ENCODE measurements at places on chromosomes 12 and 14.

DNA sequence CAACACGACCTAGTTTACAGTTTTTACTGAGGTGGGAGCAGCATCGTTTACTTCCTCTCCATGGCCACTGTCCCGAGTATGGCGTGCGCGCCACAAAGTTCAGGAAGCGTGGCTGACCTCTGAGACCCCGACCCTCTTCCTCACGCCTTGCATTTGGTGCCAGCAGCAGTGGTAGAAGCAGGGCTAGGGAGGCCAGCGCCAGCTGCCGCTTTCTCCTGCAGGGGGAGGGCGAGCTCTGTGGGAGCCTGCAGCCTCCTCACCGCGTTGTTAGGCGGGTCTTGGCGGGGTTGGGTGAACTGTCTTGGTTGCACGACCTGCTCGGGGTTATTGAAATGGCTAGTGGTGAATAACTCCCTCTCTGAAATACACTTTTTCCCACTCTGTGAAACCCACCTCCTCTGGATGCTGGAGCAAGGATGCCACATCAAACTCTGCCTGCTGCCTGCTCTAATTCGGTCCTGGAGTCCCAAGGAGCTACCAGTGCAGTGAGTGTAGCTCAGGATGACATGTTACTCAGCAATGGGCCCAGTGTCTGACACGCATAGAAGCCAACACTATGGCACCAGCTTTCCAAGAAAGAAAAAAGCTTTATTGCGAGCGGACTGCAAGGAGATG lies 22.3 kb upstream of the TDRD9 start:
- DNase-seq, result no peak

GRCh38 chr12:93133361-93133760 lies 204.3 kb upstream of the EEA1 start:
- no peak for DNase-seq

GRCh38 chr14:103192246-103192840 lies 69.1 kb downstream of the TNFAIP2 start:
- no peak for DNase-seq

DNA sequence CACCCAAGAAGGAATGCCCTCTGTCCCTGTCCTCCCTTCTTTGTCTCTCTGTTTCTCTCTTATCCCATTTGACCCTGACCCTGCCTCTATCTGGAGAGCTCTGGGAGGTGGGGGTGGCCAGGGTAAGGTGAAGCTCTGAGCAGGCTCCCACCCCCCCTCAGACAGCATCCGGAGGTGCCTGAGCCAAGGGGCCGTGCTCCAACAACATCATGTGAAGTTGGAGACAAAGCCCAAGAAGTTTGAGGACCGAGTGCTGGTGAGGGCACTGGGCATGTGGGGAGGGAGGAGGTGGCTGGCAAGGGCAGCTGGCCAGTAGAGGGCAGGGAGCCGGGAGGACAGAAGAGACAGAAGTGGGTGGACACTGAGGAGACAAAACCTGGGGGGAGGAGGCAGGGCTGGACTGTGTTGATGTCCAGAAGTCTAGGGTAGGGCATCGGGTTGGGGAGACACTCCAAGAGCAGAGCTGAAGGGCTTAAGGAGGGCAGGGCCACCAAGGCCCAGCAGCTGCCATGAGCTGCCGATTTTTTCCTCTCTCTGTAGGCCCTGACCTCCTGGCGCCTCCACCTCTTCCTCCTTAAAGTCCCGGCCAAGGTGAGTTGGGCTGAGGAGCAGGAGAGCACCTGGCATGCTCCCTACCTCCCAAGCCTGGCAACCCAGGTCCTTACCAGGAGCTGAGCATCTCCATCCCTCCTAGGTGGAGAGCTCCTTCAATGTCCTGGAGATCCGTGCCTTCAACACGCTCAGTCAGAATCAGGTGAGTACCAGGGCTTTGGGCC lies 1.9 kb downstream of the CARMIL3 start:
- DNase-seq, result no peak

DNA sequence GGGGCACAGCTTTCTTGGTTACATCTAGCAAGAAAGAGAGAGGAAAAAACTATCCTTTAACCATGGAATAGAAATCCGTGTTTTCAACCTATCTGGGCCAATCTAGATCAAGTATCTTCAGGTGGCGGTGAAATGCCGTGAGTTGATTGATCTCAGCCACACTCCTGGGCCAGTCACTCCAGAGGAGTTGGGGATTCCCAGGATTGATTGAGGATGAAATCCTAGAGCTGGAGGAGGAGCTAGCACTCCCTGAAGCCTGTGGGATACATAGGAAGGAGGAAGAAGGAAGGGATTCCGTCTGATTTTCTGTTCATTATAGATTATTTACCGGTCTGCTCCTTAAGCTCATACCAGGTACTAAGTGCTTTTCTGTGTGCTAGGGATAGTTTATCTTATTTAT lies 106.3 kb upstream of the ARID2 start:
- no peak for DNase-seq

- no peak for DNase-seq
These were observed 624.8 kb upstream of the TMEM132C start for GRCh38 chr12:127642208-127642607.

DNA sequence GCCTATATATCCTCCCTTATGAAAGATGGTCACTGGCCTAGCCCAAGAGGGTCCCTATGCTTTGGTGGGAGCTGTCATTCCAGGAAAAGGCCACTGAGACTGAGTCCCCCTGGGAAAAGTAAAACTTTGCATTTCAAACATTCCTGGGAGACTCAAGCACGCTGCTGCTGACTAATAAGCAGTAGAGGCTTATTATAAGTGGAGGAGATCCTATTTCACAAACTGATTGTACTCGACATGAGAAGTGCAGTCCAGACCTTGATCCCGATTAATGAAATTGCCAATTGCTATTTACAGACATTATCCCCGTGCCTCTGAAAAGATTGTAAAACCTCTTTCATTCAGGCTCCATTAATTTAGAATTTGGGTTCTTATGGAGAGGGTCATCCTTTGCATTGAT lies 96.6 kb downstream of the EMP1 start:
- DNase-seq, result peak; percentile 64

- peak; percentile 82 for DNase-seq
These were observed 15.6 kb upstream of the CALM1 start for GRCh38 chr14:90381011-90381786.

DNA sequence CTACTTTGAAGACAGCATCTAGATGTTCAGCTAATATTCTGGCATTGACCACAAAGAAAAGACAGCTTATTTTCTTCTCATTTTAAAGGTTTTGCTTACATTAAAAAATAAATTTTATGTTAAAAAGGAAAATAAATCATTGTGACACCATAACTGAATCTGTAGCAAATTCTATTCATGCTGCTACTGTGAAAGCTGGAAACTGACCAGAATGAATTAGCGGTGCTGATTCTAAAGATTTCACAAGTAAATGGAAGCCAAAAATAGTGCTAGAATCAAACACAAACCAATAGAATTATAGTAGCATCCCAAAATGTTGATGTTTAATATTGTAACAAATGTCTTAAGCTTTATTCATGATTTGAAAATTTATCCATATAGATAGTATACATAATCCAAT lies 850.0 kb upstream of the FBXO33 start:
- DNase-seq, result no peak

DNA sequence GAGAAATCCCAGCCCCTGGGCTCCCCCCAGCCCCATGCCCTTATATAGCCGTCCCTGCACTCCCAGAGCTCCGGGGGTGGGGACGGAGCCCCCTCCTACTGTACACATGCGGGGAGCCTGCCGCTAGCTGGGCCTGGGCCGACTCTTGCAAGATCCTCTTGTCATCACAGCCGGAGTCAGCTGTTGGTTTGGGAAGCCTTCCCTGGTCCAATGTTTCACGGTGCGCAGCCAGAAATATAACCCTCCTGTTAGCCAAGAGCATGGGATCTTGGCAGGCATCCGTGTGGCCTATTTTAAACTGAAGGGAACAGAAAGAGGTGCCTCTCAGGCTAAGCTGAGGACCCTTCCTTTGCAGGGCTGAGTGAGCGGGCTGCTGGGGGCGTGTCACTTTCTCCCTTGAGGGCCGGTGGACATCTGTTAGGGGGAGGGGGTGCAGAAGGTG lies 175.3 kb downstream of the TSPAN9 start:
- peak; percentile 26 for DNase-seq

GRCh38 chr14:74875941-74876913 lies at the start of gene PROX2:
Gene PROX2 (minus strand): TSS chr14:74876145. CDS start chr14:74863834, 12,311 bp downstream.
- peak; percentile 55 for DNase-seq

- no peak for DNase-seq
These were observed 460.6 kb downstream of the TMTC2 start for GRCh38 chr12:83147341-83147740.

- no peak for DNase-seq
These were observed 14.4 kb downstream of the ITPR2 start for GRCh38 chr12:26818636-26819035.

GRCh38 chr12:14452865-14453264 lies 87.4 kb downstream of the ATF7IP start:
- no peak for DNase-seq

DNA sequence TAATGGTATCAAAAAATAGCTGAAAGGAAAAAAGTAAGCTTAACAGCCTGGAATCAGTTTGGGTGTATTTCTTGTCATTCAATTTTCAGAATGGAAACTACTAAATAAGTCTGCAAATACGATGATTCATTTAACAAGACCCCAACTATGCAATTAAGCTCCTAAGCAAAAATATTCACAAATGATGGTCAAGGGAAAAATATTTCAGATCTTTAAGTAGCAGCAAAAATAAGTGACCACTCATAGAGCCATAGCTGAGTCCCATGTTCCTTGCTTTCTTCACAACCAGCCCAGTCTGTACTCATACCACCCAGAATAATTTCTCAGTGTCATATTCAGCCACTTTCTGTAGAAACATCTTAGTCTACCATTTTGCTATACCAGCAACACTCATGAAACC lies 185.4 kb downstream of the PPM1H start:
- no peak for DNase-seq

DNA sequence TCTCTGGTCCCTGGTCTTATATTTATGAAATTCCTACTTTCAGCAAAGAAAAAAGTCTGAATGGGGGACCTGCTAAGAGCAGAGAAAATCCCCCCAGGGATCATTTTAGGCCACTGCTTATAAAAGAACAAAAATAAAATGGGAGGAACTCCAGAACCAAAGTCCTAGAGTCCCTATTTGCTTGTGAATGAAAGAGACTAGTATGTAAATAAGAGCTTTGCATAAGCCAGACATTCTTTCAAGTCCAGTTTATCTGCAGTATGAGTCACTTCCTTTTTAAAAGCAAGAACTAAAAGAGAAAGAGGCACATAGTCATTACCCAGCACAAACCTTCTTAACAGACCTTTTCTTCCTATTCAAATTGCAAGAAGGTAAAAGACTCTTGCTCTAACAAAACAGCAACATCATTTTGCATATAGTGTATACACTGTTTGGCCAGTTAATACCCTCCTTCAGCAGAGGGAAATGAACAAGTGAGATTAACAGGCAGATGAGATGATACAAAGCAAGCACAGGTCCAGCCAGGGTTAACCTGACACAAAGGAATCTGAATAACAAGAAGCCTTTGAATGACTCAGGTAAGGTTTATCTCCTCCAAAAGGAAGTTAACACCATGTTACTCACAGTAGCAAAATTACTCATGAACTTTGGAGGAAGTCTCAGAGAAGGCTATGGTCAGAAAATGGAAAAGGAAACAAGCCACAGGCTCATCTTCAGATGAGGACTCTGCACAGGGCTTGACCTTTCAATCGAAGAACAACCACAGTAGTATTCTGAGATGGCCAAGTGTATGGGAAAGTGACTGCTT lies 87.3 kb downstream of the PHLDA1 start:
- peak; percentile 85 for DNase-seq

DNA sequence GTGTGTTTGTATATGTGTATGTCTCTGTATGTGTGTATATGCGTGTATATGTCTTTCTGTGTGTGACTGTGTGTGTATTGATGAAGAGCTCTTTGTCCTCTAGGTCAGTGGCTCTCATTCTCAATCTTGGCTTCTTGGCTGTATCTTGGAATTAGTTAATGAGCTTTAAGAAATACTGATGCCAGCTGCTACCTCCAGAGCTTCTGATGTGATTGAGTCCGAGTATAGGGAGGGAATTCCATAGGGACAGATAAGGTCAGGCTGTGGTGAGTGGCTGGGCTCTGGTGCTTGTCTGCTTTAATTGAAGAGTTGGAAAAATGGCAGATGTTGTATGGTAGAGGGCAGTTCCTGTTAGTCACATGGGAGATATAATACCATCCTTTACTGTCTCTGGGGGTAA lies 140.1 kb downstream of the C12orf75 start:
- DNase-seq, result no peak

GRCh38 chr12:33639975-33640374 lies 200.4 kb upstream of the SYT10 start:
- DNase-seq, result no peak

GRCh38 chr14:98622208-98623051 lies 649.6 kb downstream of the BCL11B start:
- peak; percentile 77 for DNase-seq

GRCh38 chr12:50786498-50787231 lies 22.8 kb downstream of the ATF1 start:
- DNase-seq, result peak; percentile 90

- no peak for DNase-seq
These were observed 52.6 kb downstream of the HECTD1 start for GRCh38 chr14:31154956-31155355.

DNA sequence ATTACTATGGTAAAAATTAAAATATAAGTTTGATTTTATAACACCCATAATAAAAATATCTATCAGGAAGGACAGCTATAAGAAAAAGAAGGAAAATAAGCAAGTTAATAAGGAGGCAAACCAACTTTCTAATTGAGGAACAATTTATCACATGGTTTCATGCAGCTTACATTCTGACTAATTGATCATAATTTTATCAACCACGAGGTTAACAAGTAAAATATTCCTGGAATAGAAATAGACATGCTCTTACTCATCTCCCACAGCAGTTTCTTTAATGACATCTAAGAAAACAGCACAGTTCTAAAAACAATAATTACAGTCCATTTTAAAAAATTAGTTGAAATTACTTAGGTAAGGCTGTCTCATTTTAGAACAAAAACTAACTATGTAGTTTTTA lies 130.8 kb upstream of the KRR1 start:
- peak; percentile 56 for DNase-seq

DNA sequence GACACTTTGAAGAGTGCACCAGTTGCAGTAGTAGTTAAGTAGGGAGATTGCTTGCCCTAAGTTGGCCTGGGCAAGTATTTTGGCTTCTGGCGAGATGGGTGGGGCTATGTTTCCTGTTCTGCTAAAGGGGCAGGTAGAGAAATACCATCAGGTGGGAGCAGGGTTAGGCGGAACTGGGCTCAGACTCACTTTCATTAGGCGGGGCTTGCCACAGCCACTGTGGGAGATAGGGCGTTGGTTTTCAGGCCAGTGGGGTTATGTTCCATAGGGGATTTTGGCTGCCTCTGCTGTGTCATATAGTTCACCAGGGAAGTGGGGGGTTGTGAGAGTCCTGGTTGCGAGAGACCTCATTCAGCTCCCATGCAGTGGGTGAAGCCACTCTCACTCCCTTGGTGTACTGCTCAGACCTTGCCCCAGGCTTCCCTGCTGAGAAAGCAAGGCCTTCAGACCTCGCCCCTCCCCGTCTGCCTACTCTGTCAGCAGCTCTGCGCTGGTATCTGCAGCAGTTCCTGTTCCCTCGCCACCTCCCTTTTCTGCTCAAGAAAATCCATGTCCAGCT lies 43.3 kb downstream of the AEBP2 start:
- DNase-seq, result no peak

DNA sequence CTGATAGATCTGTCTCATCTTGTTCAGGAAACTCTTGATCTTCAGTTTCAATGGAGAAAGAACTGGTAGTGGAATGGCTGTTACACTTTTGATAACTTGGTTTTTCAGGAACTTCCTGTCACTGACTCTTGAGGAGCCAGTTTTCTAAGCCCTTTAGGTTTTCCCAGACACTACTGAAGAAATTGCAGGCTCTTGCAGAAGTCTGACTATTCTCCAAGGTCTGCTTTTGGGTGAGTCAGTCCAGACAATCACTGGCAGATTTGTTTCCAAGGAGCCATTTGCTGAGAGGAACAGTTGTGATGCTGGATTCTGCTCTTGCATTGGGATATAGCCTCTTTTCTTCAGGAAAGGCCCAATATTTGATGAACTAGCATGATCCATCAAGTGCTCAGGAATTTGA lies 468.0 kb downstream of the FUT8 start:
- DNase-seq, result peak; percentile 24
